ENCODE measurements at places on chromosomes 4 and X.

DNA sequence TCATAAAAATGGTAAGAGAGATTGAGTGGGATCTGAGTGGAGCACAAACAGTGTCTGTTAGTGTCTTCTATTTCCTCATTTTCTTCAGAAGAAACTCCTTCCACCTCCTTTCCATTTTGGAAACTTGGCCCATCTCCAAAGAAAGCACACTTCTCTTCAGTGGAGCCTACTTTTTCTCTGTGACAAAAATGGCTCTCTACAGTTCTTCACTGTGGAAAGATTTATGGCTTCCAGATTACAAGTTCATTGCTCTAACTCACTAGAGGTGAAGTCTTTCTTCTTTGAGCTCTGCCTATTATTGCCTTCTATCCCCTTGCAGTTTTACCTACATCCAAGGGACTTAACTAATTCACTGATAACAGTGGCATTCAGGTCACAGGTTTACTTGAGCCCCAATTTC, 325.8 kb downstream of the ANTXR2 start:
- DNase-seq, result no peak

DNA sequence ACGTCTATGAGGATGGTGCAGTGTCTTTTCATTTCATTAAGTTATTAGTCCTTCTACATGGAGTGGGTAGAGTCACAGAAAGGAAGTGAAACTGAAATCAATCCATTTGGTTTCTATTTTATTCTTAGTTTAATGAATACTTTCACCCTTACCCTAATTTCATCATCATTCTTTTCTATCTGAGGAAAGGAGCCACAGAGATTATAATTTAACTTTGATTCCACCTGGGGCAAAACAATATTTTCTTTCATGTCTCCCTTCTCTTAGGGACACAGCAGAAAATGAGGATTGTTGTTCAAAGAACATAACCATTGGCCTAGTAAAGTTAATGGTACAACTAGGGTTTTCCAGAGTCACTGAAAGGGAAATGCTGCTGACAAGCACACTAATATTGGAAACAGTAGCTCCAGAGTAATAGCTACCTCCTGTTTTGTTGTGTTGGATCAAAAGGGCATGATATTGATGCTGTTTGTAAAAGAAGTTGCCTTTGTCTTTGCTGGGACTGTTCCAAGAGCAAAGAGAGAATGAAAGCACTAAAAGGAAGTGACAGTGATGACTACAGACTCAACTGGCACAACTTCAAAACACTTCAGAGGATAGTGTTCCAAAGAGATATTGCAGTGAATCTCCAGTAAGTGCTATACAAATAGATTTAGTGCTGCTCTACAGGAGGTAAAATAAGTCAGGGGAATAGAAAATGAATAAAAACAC, 247.1 kb upstream of the PITX2 start:
- DNase-seq, result no peak

DNA sequence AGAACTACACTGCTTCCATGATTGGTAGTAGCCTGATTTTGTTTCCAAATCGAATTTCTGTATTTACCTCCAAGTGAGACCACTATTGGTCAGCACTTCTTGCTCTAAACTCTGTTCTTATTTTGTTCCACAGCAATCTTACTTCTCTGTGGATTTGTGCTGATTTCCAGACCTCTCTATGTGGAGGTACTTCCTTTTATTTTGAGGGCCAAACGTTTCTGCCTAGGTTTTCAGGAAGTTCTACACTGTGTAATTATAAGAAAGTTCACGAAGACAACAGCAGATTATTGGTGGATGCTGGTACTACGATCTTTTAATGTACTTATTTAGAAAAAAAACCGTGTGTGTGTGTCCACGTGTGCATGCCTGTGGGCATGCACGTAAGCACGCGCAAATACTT, 46.7 kb downstream of the DTHD1 start:
- no peak for DNase-seq

DNA sequence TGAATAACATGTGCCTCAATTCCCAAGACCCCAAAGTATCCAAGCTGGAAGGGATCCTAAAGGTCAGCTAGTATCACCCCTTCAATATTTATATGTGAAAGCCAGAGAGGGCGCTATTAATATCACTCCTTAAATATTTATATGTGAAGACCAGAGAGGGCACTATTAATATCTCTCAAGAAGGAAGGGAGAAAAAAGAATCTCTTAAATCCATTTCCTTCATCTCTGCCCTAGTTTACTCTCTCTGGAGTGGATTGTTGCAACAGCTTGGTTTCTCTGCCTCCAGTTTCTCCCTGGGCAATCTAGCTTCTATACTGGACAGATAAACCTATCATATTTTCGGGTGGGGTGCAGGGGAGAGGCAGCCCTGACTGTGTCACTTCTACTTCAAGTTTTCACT, 31.6 kb upstream of the MSN start:
- DNase-seq, result no peak

GRCh38 chr4:82372517-82373485, 990 bp downstream of the HNRNPD start:
- DNase-seq, result peak; percentile 69

DNA sequence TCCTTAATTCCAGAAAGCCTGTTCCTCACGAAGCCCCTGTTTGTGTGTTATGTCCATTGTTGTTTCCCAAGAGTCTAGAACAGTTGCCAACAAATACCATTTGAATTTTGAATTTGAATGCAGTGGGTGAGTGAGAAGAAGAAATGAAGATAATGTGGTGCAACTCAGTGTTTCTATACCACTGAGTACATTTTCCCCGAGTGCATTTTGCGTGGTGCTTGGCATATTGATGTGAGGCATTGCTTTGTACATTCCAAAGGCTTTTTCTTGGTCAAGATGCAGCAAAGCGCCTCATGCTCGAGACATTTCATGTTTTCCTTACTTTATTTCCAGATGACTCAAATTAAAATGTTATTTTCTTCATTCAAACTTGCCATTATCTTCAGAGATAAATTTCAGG, 253.1 kb upstream of the RPS6KA3 start:
- no peak for DNase-seq

DNA sequence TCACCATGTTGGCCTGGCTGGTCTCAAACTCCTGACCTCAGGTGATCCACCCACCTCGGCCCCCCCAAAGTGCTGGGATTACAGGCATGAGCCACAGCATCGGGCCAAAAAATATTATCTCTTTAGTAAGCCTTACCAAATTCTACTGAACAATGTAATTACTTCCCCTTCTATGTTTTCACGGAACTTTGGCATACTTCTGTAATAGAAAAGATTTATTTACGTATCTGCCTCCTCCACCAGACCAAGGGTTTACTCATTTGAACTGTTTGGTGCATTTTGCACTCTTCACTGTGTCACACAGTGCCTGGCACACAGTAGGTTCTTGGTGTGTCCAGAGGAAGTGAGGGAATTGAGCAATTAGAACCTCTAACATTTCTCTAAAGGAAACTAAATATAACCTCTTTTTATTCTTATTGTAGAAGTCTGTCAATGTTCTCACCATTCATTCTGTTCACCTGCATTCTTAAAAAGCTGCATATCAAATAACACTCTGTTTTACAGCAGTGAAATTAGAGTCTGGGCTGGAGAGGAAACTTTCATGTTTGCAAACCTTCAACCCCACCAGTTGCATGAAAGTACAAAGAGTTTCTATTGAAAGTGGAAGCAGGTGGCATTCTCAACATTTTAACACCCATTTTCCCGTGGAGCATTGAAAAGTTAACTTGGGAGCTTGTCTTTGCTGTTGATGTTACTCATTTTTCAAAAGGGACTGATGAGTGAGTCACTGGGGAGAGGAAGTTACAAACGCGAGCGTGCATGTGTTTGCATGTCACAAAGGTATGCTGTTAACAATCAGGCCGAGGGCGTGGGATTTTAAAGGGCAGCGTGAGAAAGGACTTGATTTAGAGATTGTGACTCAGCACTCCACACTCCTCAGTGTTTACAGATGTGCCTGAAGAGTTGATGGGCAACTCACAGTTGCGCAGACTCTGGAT, 314.1 kb downstream of the STK32B start:
- DNase-seq, result no peak

DNA sequence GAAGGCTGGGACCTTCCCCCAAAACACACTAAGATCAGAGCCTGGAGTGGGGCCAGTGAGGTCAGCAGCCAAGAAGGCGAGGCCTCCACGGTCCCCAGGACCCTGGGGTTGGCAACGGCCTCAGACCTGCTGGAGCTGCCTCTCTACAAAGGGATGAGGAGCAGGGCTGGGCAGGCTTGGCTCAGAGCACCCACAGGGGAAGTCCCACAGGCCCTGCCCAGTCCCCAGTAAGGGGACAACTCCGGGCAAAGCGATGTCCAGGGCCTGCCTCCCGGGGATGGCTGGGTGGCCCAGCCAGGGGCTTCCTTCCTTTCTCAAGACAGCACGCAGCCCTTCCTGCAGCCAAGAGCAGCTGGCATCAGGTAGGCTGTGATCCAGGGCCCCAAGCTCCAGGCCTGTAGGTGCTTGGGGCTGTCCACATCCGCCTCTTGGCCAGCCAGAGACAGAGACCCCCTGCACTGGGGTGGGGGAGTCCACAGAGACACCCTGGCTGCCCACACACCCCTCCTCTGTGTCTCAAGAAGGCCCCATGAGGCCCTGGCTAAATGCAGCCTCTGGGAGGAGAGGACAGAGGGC, 5.7 kb downstream of the MXD4 start:
- no peak for DNase-seq

DNA sequence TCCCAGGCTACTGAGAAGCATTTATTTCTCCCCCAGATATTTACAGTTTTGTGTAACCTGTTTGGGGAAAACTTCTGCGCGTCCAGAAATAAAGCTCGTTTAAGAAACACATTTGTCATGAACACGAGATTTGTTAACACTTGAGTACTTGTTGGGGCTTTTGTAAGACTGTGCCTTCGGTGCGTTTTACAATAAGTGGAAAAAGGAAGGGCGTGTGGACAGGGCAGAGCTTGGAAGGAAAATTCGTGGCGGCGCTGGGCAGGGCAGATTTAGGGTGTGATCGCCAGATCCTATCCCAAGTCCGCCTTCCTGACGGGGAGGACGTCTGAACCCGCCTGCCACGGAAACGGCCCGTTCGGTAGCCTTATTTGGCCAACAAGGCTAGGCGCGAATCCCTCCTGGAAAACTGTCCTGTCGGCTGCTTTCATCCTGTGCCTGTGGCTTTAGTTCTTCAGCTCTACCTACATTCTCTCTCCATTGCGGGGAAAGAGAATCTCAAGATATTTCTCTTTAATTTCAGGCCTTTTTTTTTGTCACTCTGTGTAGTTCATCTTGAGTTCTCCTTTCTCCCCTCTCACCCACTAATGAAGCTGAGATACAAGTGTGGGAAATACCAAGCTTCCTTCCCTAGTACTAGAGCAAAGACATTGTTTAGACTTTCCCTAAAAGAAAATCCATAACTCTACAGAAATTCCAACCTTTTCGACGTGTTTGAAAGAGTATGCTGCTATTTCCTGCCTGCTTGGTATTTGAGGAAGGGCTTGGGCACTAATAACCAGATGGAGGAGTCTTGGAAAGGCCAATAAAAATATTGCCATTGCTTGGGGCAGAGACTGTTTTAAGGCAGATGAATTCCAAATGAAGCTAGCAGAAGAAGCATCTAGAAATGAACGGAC, 982 bp downstream of the PDLIM5 start:
- no peak for DNase-seq

DNA sequence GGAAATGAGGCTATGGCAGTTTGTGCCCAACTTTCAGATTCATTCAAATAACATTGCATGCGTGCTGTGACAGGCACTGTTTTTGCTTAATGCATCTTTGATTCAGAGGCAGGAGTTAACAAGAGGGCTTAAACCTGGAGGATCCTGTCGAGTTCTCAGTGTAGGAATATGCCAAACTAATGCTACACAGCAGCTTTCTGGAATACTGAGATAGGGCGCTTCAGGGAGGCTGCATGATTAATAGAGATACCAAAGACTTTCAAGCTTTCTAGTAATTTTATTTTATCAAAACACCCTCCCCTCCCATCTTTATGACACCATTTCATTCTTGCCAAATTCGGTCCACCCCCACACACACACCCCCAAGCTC, 636 bp upstream of the TIMM8A start:
- DNase-seq, result no peak

DNA sequence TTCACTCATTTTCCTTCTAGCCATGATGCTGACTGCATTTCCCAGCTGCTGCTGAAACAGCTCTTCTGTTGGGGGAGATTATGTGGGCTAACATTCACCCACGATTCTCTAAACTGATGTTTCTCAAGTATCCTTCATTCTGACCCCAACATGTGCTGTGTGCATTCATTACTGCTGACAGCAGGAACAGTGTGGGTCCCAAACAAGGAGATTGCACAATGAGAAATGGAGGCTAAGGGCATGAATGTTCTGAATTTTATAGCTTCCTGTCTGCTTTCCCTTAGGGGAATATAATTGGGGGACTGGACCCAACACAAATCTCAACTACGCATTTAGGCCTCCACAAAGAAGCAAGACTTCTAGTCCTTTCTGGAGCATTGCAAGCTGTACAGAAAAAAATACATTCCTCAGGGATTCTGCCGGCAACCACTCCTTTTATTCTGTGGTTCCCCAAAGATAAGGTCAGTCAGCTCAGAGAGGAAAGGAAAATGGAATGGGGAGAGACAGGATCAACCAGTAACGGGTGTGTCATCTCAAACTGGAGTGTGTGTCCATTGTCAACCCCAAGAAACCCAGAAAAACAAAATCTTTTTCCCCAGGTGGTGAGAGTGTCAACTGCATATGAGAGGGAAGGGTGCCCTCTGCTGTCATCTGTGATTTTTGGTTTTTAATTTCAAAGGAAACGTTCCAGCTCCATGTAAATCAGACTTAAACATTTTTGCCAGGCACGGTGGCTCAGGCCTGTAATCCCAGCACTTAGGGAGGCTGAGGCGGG, 81.5 kb upstream of the EGFL6 start:
- peak; percentile 33 for DNase-seq

DNA sequence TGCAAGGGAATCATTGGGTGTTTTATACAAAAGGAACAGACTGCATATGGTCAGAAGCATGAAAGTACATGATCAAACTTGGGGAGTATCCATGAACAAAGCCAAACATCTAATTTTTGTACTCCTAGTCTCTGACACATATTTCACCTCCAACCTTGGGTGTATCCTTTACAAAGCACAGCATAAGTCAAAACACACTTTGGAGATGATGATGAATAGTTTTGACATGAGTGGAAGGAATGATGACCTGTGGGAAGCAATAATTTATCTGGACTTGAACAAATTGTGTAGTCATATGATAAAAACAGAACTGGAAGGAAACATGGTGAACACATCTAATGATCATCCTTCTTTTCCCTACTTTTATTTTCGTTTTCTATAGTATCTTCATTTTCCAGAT, 108.7 kb upstream of the PLS3 start:
- no peak for DNase-seq

GRCh38 chr4:80540785-80541469, 205.4 kb downstream of the CFAP299 start:
- no peak for DNase-seq

- no peak for DNase-seq
Measured at GRCh38 chrX:131985526-131986049, 37.5 kb upstream of the STK26 start.

DNA sequence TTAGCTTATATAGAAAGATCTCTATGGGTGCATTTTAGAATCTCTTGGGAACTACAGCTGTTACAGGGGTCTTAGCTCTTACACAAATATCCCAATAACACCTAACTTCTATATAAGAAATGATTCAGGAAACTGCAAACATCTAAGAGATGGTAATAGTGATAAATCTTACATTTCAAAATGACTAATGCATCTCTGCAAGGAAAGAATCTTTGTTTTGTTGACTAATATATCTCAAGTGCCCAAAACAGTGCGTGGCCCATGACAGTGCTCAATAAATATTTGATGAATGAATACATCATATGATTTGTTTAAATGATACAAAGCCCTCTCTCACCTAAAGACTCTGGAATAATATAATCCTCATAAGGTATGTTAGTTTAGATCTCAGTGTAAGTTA, 47.5 kb downstream of the CENPE start:
- no peak for DNase-seq

All from activated T-cell treated with anti-CD3 and anti-CD28 coated beads for 24 hours (primary cell).